ENCODE measurements at places on chromosomes 6 and 20.

DNA sequence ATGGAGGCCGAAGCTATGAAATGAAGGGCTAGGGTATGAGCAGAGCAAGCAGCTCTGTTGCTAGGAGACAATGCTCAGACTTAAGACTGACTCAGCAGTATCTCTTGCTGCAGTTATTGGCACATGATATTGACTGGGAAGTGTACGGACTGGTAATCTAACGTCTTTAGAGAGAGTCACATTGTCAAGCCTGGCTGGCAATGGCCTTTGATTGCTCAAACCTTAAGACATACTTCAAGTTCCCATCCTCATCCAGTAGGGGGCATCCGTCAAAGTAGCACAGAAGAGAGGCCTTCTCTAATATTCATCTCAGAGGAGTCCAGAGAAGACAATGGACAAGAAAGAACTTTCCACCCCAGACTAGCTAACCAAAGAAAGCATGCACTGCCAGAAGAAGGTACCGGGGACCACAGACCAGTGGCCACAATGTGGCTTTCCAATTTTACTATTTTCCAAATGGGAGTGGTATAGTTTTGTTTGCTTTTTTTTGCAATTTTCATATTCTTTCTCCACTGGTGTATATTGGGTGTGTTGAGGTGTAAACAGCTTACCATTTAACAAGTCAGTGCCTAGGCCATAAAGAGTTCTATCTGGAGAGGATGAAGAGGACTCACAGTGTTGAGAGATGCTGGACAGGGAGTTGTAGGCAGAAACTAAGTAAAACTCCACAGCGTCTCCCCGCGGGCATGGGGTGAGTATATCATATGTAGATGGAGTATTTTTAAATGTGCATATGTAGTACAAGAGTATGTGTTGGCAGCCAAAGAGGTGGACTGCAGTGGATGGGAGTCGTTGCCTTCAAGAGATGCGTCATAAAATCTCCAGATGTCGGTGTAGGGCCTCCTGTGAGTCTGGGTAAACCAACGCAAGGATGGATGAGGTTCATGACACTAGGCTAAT, 36.7 kb downstream of the LRFN2 start:
- peak; percentile 49 for DNase-seq

- no peak for DNase-seq
These were observed 86.2 kb downstream of the SLC24A3 start for GRCh38 chr20:19298652-19299051.

- no peak for DNase-seq
These were observed 61.4 kb upstream of the MOCS1 start for GRCh38 chr6:39995633-39996032.

GRCh38 chr20:49426873-49427272, 55.6 kb downstream of the KCNB1 start:
- no peak for DNase-seq

DNA sequence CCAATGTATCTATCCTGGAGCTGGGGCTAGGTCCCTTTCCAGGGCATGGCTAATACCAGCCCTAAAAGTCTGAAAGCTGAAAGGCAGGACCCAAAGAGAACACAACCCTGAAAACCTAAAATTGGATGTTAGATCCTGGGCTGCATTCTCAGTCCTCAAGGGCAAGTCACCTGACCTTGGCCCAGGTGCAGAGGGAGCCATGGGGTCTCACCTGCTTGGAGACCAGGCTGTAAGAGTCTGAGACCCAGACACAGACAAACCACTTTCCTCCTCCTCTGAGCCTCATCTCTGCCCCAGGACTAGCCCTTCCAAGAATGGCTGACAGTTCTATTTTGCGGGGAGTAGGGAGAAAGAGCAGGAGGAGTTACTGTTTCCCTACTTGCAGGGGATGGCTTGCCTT, 60.0 kb downstream of the EFCAB8 start:
- DNase-seq = no peak

GRCh38 chr20:20827992-20828597, 115.7 kb upstream of the RALGAPA2 start:
- DNase-seq = no peak

- no peak for DNase-seq
These were observed 79.8 kb downstream of the GINS1 start for GRCh38 chr20:25487306-25487705.

- no peak for DNase-seq
These were observed 31.8 kb downstream of the KCNG1 start for GRCh38 chr20:50991076-50991475.

- no peak for DNase-seq
These were observed 420.1 kb upstream of the BTBD3 start for GRCh38 chr20:11497545-11497944.

DNA sequence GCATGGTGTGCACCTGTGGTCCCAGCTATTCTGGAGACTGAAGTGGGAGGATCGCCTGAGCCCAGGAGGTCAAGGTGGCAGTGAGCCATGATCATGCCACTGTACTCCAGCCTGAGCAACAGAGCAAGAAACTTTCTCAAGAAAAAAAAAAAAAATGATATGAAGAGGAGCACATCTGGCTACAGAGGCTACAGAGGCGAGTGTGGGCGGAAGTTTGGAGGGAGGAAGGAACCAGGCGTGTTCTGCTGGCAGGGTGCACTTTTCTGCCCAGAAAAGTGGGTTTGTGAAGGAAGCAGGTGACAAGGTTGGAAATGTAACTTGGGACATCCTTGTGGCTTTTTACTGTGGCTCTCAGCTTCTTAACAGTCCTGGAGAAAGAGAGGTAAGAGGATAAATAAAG, 96.7 kb downstream of the SNX5 start:
- no peak for DNase-seq

- no peak for DNase-seq
These were observed 8.4 kb downstream of the DUSP22 start for GRCh38 chr6:300494-301198.

GRCh38 chr20:7231303-7231702, 463.8 kb downstream of the BMP2 start:
- DNase-seq = no peak

- no peak for DNase-seq
These were observed 20.2 kb downstream of the RAMACL start for GRCh38 chr6:166566026-166567011.

GRCh38 chr6:123171341-123172115, 175.5 kb downstream of the CLVS2 start:
- DNase-seq = no peak

DNA sequence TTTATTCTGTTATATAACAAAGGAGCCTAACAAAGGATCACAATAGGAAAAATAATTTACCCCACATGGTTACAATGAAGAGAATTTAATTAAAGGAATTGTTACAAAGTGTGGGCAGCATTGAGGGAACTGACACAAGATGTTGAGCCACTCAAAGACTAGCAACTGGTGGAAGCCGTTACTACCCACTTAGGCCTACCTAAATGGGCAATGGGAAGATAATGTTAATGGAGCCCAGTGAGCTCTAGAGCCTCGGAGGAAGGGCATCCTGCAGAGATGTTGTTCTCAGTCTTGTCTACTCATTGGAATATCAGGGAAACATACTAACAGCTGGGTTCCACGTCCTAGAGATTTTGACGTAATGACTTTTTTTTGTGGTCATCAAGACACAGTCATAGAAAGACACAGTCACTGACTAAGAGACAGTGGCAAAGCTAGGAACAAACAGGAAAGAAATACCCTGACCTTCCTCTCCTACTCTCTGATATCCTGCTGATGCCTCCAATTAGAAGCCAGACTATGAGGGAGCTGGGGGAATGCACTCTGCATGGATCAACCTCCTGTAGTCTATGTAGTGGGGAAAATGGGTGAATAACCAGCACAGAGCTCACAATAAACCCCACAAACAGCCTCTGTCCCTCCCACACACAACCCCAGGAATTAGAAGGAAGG, 523.8 kb upstream of the FLRT3 start:
- DNase-seq = no peak

DNA sequence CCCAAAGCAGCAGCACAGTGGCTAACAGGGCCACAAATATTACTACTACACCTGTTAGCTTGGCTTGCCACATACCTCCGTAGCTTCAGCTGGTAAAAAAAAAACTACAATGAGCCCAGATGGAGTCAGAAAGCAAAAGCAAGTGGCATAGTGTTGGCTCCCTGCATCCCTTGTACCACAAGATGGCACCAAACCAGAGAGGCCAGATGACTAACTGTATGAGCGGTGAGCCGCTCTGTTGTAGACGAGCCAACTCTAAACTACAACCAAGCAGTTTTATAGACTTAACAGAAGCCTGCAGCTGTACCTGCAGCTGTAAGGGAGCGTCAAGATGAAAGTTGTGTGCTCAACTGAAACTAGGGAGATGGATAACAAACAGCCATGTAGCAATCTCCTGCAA, 84.5 kb upstream of the MCHR2 start:
- peak; percentile 25 for DNase-seq

DNA sequence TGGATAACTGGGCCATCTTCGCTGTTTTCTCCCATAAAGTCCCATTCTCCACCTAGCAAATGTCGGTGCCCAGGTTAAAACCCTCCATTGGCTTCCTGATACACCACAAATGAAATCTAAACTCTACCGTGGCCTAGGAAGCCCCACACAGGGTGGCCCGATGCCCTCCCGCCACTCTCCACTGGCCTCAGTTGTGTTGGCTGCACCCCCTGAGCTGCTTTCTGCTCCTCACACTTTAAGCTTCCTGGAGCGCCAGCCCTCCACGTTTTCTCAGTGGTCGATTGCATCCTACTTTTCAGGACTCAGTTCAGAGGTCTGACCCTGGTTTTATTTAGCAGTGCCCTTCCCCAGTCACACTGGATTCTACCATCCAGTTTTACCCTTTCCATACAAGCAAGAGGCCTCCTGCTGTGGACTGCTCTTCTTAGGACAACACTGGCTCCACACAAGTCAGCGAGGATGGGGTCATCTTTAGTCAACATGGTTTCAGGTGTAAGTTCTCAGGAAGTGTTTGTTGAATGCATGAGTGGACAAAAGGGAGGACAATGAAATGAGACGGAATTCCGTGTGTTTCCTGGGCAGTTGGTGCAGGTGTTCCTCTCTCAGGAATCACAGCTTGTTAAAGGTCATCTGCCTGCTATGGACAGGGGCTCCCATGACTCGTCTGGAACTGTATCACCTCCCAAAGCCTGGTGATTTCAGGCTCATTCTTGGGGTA, 124.1 kb downstream of the SULF2 start:
- no peak for DNase-seq

GRCh38 chr6:31548544-31548873, 1.1 kb downstream of the NFKBIL1 start:
- DNase-seq = no peak

DNA sequence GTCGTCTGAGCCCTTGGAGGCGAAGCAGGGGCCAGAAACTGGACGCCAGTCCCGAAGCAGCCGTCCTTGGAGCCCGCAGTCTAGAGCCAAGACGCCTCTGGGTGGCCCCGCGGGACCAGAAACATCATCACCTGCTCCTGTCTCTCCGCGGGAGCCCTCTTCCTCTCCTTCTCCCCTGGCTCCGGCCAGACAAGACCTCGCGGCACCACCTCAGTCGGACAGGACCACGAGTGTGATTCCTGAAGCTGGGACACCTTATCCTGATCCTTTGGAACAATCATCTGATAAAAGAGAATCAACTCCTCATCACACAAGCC, 416 bp downstream of the RSPH4A start:
- DNase-seq = peak; percentile 9

DNA sequence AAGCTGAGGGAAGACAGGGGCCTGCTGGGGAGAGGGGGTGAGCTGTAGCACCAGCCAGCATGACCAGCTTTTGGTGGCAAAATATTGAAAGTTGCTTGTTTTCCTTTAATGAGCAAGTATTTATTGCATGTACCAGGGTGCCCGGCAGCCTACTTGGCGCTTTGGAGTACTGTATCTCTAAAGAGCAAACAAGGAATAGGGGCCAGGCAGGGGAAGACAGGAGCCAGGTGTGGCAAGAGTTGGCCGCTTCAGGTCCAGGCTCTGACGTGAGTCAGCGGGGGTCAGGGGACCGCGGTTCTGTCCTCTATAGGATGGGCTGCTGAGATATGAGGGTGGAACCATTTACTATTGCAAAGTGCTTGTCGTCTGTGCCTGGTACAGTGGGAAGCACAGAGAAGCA, 63.1 kb downstream of the PSMG4 start:
- DNase-seq = no peak

GRCh38 chr20:63079971-63080370, 73.2 kb upstream of the BHLHE23 start:
- no peak for DNase-seq

DNA sequence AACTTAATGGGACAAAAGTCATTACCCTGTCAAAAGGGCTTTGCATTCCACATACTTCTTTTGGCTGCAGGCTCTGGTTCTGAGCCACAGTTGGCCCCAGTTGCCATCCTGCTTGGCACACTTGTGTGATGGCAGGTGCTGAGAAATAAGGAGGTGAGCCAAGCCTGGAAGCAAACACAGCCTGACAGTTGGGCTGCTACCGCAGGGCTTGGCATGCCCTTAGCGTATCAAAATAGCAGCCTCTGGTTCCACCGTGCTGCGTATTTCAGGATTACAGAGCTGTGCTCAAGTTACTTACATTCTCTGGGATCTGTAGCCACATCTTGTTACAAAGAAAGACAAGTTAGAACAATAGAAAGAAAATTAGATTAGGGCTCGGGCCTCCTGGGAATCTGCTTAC, 11.1 kb downstream of the MTHFD1L start:
- DNase-seq = no peak

DNA sequence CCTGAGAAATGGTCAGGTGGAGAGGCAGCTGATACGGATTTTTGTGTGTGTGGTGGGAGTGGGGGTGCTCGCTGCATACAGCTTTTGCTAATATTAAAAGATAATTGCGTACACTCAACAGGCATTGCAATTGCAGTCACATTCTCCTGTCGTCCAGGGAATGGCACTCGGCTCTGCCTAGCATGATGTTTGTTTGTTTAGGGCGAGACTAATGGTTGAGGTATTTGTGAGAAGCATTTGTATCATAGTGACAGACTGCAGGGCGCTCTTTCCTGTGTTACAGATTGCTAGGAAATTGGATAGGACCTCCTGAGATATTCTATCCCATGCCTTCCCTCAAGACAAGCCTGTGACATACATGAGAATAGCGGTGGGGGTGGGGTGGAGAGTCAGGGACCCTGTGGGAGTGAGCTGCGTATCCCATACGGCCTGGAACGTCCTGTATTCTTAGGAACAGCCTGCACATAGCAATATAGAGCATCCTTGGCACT, 207.4 kb downstream of the SOX4 start:
- no peak for DNase-seq

- no peak for DNase-seq
These were observed 187.7 kb downstream of the UST start for GRCh38 chr6:148934539-148934938.

GRCh38 chr6:100565439-100566104, 100.9 kb upstream of the SIM1 start:
- DNase-seq = no peak

DNA sequence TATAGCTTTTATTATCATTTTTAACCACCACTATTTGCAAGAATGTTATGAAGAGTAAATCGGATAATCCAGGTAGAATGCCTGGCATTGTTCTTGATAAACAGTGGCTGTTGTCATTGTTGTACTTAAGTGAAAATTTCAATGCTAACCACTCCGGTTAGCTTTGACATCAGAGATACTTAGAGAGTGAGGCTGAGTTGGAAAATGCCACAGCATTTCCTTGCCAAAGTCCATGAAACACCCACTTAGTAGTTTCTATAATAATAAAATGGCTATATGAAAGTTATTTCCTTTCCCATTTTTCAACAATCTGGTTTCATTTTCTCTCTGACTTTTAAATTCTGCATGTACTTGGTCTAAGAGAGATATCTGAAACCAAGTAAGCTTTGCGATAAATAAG, 132.0 kb downstream of the CDK19 start:
- no peak for DNase-seq

- DNase-seq = no peak
These were observed 124.8 kb downstream of the INSM1 start for GRCh38 chr20:20492521-20493332.

- no peak for DNase-seq
These were observed 6.0 kb downstream of the COL12A1 start for GRCh38 chr6:75199889-75200288.

GRCh38 chr6:142385352-142385751, 83.5 kb downstream of the ADGRG6 start:
- no peak for DNase-seq
